ENCODE measurements at places on chromosomes 7 and 10. TPM values are rescaled to one million over a fixed set of nuclear protein-coding genes. Genes with fewer than 3 reads are reported as not detected.

The ABCC2 gene
- total RNA-seq = 149 TPM

The OR2A12 gene
- not detected for total RNA-seq

The GDF2 gene
- total RNA-seq = not detected

The PTPRZ1 gene
- not detected for total RNA-seq

The C7orf33 gene
- total RNA-seq = not detected

The PARP12 gene
- 21.7 TPM for total RNA-seq

All from A549 treated with ZK216348 at 1 μM for 4 hours (cell line).